Hepatocyte (in vitro differentiated cells): ENCODE measurements at places on chromosomes 4 and X. TPM values are rescaled to one million over a fixed set of nuclear protein-coding genes. Genes with fewer than 3 reads are reported as not detected.

GRCh38 chr4:6918338-6918737, 8.7 kb downstream of the TBC1D14 start:
- no peaks in the 10 kb centered on the region for H3K36me3 ChIP-seq
- DNase-seq, result no peak
- H3K27ac ChIP-seq, result peak overlapping the region; percentile 97
- no peak overlapping the region for H3K4me3 ChIP-seq

DNA sequence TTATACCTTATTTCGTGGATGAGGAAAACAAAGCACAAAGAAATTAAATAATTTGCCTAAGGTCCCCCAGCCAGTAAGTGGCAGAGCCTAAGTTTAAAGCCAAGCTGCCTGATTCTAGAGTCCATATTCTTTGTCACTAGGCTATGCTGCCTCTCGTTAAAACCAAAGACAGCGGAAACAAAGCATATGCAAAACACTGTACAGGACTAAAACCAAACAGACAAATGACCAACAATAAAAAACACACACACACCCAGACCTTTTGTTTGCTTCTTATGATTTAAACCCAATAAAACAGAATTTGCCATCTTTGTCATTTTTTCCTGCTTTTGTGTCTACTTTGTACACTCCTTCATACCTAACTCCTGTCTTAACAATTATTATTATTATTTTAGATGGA, 10.1 kb upstream of the VSIG1 start:
- DNase-seq, result no peak
- no peaks in the 10 kb centered on the region for H3K4me1 ChIP-seq
- H3K4me3 ChIP-seq, result no peak overlapping the region
- H3K36me3 ChIP-seq, result no peaks in the 10 kb centered on the region
- H3K27me3 ChIP-seq, result no peaks in the 10 kb centered on the region

GRCh38 chr4:19309378-19309777, 942.3 kb upstream of the SLIT2 start:
- peak; percentile 18 for DNase-seq
- H3K4me1 ChIP-seq, result no peaks in the 10 kb centered on the region
- H3K4me3 ChIP-seq, result no peak overlapping the region
- no peak overlapping the region for H3K27ac ChIP-seq
- H3K27me3 ChIP-seq, result no peaks in the 10 kb centered on the region

- no peaks in the 10 kb centered on the region for H3K27me3 ChIP-seq
- H3K27ac ChIP-seq, result no peak overlapping the region
- no peak overlapping the region for H3K4me3 ChIP-seq
- H3K36me3 ChIP-seq, result no peaks in the 10 kb centered on the region
These were observed 610.2 kb upstream of the HTR2C start for GRCh38 chrX:113973706-113974105.

DNA sequence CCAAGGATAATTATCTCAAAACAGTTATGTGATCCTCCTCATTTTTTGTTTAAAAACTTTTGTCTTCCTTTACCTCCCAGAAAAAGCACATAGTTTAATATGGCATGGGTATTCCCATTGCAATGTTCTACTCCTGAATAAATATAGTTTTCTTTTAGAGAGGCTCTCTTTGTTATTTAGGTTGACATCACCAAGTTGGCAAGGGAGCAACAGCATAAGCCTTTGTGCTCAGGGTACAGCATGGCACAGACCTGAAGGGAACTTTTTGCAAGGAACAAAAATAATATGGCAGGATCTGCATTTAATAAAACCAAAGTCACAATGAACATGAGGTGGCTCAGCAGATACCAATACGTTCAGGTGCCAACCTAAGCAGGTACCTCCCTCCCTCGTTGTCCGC, 47.1 kb upstream of the NPY2R start:
- DNase-seq, result no peak
- H3K36me3 ChIP-seq, result no peaks in the 10 kb centered on the region
- H3K4me1 ChIP-seq, result no peaks in the 10 kb centered on the region

GRCh38 chr4:10226756-10227155, 110.2 kb upstream of the WDR1 start:
- no peak for DNase-seq
- no peaks in the 10 kb centered on the region for H3K27me3 ChIP-seq
- no peaks in the 10 kb centered on the region for H3K36me3 ChIP-seq
- no peaks in the 10 kb centered on the region for H3K4me1 ChIP-seq
- H3K4me3 ChIP-seq, result no peak overlapping the region
- no peak overlapping the region for H3K27ac ChIP-seq

- no peak overlapping the region for H3K4me3 ChIP-seq
- no peak for DNase-seq
- no peaks in the 10 kb centered on the region for H3K27me3 ChIP-seq
- no peak overlapping the region for H3K27ac ChIP-seq
- H3K36me3 ChIP-seq, result no peaks in the 10 kb centered on the region
- H3K4me1 ChIP-seq, result no peaks in the 10 kb centered on the region
These were observed 21.1 kb downstream of the AIFM1 start for GRCh38 chrX:130144509-130144908.

DNA sequence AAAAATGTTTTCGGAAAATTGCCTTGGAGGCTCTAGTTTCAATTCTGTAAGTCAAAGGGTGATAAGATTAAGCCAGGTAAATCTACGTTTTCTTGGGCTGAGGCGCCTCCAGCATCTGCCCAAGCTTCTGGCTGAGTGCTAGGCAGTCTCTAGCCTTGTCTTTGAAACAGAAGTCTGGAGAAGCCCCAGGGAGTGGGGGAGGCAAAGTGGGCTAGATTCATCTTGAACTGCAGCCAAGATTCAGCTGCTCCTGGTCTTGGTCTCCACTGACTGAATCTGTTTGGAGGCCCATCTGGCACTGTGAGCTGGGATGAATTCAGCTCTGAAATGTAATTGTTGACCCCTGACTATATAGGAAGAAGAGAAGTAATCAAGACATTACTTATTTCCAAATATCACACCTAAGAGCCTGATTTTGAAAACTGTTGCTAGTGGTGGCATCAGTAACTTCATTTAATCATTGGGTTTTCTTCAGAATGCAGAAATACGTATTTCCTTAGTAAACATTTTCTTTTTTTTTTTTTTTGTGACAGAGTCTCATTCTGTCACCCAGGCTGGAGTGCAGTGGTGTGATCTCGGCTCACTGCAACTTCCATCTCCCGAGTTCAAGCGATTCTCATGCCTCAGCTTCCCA, 187.3 kb upstream of the LEF1 start:
- H3K36me3 ChIP-seq, result no peaks in the 10 kb centered on the region
- no peak overlapping the region for H3K4me3 ChIP-seq
- DNase-seq, result no peak
- H3K27me3 ChIP-seq, result no peaks in the 10 kb centered on the region

- no peaks in the 10 kb centered on the region for H3K27me3 ChIP-seq
- no peak overlapping the region for H3K4me3 ChIP-seq
- no peak overlapping the region for H3K27ac ChIP-seq
- no peaks in the 10 kb centered on the region for H3K4me1 ChIP-seq
These were observed 11.6 kb upstream of the MAGEB17 start for GRCh38 chrX:16155581-16156096.

DNA sequence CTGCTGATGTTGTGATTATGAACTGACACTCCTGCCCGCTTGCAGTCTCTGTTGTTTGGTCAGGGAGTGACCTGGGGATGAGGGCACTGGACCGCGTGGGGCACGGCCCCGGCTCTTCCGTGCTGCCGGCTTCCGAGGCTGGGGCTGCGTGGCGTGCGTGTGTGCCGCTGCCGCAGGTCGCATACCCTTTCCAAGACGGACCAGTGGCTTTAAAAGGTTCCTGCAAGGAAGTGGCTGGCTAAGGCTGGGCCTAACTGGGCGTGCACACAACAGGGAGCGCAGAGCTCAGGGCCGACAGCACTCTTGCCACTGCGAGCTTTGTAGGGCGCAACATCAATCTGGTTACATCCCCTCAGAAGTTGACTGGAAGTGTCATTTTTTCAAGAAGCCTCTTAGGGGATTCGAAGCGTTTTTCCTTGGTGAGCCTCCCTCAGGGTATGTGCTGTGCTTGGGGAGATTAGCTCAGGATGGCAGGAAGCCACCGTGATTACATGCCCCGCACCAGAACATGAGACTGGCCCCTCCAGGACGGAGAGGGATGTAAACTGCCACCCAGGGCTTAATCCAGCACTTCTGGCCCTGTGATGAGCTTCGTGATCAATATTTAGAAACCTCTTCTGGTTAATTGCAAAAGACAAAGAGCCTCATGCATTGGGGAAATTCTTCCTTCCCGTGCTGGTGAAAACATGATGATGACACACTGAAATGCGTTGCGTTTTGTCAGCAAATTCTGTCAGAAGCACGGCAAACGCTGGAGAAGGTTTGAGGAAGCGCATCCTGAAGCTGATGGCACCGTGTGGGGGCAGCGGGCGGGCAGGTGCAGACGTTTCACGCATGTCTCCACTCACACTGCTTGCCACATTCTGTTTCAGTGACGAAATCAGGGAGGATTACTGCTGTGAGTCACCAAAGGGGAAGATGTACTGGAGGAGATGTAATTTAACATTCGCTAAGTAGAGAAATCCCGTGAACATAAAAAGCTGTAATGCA, 11.1 kb downstream of the MAEA start:
- no peak overlapping the region for H3K4me3 ChIP-seq
- H3K27ac ChIP-seq, result peak overlapping the region; percentile 53

DNA sequence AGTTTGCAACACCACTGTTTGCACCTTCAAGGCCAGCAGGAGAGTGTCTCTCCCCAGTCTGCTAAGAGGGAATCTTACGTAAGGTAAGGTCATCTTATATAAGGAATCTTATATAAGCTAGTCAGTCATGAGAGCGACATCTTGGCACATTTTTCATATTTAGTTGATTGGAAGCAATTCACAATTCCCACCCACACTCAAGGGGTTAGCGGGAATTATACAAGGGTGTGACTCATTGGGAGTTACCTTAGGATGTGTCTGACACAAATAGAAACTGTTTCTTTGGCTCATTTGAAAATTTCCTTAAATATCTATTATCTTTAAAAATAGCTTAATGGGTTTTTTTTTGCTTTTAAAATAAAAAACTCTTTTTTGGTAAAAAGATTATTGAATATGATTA, 62.1 kb upstream of the GRPR start:
- no peaks in the 10 kb centered on the region for H3K36me3 ChIP-seq
- H3K4me1 ChIP-seq, result no peaks in the 10 kb centered on the region
- H3K27me3 ChIP-seq, result no peaks in the 10 kb centered on the region

DNA sequence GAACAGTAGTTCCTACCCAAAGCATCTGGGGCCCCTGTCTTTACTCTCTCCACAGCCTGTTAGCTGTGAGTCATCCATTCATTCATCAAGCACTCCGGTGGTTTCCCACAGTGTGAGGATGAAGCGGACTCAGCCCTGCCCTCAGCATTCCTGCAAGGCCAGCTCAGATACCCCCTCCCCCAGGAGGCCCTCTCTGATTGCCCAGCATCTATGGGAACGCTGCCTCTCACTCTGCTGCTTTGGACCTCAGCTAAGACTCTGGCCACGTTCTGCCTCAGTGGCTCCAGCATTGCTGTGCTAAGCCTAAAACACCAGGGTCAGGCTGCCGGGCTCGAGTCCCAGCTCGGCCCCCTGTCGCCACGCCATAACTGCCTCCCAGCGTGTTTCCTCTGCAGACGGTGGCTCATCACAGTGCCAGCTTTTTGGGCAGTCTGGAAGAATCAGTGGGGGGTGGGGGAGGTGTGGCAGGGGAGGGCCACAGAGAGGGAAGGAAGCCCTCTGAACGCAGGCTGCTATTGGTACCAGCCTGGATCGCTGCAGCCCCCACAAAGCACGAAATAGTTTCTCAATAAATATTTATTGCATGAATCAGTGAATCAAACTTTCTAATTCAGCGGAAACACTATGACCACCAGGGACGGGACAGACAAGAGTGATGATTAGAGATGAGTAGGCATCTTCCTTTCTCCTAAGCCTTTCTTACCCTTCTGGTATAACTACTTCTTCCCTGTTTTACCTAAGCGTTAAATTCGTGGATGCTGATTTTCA, 74.4 kb downstream of the SORCS2 start:
- H3K27me3 ChIP-seq, result no peaks in the 10 kb centered on the region
- DNase-seq, result peak; percentile 58
- no peak overlapping the region for H3K27ac ChIP-seq

DNA sequence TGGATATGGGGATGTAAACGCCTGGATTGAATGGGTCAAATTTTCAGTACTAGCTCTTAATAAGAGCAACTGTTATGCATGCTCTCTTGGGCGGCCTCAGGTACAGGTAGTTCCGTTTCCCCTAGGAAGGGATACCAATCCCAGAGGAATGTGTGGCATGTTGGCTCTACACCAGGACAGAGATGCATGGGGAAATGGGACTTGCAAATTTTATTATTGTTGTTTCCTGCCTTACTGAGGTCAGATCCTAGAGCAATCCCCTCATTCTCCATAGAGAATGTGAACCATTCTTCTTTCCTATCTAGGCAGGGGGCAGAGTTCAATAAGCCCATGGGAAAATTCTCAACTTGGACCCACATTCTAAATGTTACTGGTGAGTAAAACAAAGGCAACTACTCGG, 361.8 kb upstream of the FGF16 start:
- H3K36me3 ChIP-seq, result no peaks in the 10 kb centered on the region
- H3K27ac ChIP-seq, result no peak overlapping the region
- H3K4me3 ChIP-seq, result no peak overlapping the region
- H3K27me3 ChIP-seq, result no peaks in the 10 kb centered on the region
- no peaks in the 10 kb centered on the region for H3K4me1 ChIP-seq
- no peak for DNase-seq

DNA sequence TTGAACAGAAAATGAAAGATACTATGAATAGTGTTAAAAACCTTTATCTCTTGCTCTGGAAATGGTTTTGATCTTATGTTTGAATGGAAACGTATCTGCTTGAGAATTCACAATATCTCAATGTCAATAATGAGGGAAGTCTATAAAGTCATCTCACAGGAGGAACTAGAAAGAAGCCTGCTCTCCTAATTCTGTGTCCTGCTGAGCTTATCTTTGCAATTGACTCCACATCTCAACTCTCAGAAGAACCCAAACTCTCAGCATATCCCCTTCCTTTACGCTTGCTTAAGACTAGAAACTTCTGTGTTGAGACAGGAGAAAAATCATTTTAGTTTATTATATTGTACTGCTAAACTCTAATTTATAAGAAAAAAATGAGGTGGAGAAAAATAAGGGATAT, 8.3 kb upstream of the PF4V1 start:
- no peak overlapping the region for H3K4me3 ChIP-seq
- no peaks in the 10 kb centered on the region for H3K4me1 ChIP-seq
- H3K36me3 ChIP-seq, result no peaks in the 10 kb centered on the region
- no peak for DNase-seq

DNA sequence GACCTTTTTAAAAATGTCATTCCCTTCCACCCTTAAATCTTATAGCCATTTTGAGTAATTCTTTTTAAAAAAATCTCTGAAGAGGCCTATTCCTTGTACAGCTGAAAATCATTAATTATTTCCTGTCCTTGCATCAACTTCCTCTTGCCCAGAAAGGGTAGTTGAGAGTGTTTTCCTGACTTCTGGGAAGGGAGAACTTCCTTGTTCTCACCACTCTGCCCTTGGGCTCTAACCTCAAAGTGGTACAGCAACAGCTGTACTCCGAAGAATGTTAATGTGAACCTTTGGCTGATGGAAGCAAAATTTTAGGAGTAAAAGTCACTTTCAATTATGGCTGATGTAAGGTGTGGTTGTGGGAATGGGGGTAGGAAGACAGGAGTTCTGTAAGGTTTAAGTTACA, 15.1 kb upstream of the FABP2 start:
- H3K4me3 ChIP-seq, result no peak overlapping the region
- H3K36me3 ChIP-seq, result no peaks in the 10 kb centered on the region
- no peak for DNase-seq

The PABPC1L2B gene
- total RNA-seq, result not detected in 2 replicates

The MAGEA11 gene
- not detected in 2 replicates for total RNA-seq

The MAGEB1 gene
- not detected in 2 replicates for total RNA-seq

The AR gene
- total RNA-seq, result 4.5 and 5.4 TPM in 2 replicates

The CFAP99 gene
- total RNA-seq, result 0.04 TPM in 1 of 2 replicates, not detected in the other

The HMGN5 gene
- total RNA-seq, result 1.5 and 2.1 TPM in 2 replicates
